T1000 (cell line): ENCODE measurements at places on chromosomes 2 and 18.
A peak's percentile ranks its signal among the peaks of the same experiment; 100 is the strongest.

DNA sequence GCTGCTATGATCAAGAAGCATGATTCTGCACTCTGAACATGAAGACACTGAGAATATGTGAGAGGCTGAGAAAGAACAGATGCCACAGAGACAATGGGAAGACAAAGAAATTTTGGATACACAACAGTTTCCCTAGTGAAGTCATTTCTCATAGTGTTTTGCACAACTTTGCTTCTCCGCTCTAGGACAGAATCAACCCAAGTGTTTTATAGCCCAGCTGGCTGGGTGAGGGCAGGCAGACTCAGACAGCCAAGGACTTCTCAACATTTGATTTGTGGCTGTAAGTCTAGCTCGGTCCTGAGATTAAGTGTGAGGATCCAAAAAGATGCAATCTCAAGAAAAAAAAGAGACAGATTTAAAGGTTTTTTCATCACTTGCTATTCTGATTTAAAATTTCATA lies 536.5 kb upstream of the CRIM1 start:
- DNase-seq: no peak

DNA sequence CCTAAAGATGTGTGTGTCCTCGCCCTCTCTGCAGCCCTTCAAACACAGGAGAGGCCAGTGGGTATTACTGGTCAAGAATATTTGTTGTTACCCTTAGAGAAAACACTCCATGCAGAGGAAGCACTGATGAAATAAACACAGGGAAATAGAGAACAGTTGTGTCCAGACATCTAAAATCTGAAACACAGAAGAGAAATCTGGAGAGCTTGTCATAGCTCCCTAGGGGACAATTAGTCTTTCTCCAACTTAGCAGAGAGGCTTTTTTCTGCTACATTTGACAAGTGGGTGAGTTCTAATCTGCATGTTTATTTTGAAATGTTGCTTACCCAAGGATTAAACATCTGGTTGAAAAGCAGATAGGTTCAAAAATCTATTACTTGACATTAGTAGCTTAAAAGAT lies 190.1 kb downstream of the CTNNA2 start:
- no peak for DNase-seq

GRCh38 chr2:233416199-233416598 lies 61.9 kb downstream of the DGKD start:
- DNase-seq: no peak

GRCh38 chr2:166112193-166112605 lies 15.6 kb downstream of the SCN1A start:
- DNase-seq: no peak

GRCh38 chr18:52254367-52254766 lies 85.6 kb upstream of the DCC start:
- DNase-seq: no peak

- DNase-seq: no peak
Observed at GRCh38 chr2:237143676-237144440, 58.2 kb downstream of the COPS8 start.

DNA sequence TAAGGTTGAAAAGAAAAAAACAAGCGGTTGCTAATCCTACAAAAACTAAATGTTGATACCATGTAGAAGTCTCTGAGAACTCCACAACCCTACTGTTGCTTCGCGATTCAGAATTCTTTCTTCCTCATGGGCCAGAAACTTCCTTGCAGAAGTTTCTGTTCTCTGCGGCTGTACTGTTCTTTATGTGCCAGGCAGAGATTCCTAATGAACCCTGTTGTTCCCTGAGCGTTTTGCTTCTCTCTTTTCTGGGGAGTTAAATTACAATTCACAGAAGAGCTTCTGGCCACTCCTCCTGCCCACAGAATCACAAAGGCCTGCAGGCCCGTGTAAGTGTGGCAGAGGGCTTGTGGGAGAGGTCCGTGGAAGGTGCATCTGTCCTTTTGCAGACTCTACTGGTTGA lies 1.8 kb upstream of the THNSL2 start:
- no peak for DNase-seq

DNA sequence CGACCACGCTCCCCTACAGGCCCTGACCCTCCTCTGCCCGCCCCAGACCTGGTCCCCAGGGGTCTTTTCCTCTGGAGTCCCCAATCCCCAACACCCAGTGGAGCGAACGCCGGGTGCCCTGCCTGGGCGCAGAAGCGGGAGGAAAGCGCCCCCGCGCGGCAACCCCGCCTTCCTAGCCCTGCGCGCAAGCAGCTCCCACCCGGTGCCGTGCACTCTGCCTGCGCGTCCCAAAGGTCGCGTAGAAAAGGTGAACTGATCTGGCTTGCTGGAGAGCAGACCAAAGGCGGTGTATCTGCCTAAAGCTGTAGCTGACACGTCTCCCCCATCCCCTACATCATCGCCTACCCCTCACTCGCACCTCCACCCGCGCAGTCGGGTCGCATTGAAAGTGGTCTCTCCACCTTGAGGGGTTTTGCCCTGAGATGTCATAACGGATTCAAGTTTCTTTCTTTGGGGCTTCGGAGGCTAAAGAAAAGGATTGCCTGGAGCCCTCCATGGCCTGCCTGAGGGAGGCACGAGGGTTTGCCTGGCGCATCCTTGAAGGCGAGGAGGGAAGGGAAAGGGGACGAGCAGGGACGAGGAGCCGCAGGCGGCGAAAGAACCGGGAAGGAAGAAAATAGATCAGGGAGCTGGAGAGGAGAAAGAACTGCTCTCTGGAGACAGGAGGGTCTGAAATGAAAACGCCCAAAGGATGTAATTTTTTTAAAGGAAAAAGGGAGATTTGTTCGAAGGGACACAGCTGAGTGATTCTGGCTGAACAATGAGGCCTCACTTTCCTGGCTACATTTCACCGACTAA lies 5.8 kb downstream of the GAD1 start:
- DNase-seq: no peak

GRCh38 chr18:44813586-44813985 lies 132.9 kb downstream of the SETBP1 start:
- DNase-seq: no peak

DNA sequence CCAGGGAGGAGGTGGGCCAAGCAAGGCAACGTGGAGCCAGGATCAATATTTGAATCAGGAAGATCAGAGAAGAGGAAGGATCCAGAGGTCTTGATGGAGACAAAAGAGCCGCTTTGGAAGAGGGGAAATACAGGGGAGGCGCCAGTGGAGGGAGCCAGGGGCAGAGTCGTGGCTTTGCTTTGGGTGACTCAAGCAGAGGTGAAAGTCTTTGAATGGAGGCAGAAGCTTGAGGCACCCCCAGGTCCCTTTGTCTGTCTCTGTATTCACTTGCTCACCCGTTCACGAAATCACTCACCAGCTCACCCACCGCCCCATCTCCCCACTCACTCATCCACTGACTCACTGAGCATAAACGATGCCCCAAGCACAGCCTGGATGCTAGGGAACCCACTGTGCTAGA lies 134.1 kb downstream of the ACOXL start:
- no peak for DNase-seq

DNA sequence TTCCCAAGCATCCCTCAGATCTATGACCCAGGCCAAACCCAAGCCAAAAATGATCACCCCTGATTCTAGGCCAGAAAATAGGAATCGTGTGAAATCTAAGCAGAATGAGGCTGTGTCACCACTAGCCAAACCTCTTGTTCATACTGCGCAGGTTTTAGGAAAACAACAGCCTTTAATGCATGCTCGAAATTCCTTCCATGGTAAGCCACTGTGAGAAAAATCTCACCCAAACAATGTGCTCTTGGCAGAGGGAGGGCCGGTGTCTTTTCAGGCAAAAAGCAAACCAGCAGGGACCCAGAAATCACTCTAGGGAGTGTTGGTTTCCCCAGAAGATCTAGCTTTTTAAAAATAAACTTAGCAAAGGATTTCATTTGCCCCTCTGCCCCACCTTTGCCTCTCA lies 71.2 kb upstream of the FOSL2 start:
- DNase-seq: no peak

DNA sequence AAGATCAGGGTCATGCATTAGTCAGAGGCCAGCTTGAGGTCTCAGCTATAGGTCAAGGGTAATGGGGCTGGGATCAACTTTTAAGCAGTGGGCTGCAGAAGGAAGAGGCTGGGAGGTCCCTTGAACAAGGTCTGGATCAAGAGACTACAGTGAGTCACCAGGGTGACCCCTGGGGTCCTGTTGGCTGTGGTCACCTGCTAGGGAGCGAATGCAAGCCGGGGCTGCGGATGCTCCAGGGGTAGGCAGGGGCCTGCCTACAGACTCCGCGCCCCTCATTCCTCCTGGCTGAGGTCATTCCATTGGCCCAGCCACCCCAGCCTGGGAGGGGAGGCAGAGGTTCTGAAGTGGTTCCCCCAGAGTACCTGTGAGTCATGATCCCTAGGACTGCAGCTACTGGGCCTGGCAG lies 110.4 kb downstream of the CYP26B1 start:
- DNase-seq: peak; percentile 60

GRCh38 chr18:48135436-48135966 lies 205.0 kb upstream of the SMAD2 start:
- no peak for DNase-seq

DNA sequence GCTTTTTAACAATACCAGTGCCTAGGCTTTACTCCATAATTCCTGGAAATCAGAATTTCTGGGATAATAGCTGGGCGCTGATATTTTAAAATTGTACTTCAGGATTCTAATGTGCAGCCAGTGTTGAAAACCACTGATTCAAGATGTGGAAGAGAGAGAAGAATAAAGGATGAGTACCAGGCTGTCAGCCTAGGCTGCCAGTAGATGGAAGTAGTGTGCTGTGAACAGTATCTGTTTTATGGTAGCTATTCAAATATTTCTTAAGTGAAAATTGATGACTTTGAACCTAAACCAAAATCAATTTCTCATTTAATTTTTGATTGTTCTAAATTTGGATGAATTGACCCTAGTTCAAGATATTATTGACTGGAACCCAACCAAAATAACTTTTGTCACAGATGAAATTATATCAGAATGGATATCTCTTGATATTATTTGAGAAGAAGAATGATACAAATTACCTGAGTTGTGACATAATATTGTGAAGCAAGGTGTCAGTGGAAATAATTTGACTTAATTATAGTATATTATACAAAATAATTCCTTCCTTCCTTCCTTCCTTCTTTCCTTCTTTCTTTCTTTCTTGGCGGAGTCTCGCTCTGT lies 88.0 kb downstream of the COMMD1 start:
- DNase-seq: no peak

DNA sequence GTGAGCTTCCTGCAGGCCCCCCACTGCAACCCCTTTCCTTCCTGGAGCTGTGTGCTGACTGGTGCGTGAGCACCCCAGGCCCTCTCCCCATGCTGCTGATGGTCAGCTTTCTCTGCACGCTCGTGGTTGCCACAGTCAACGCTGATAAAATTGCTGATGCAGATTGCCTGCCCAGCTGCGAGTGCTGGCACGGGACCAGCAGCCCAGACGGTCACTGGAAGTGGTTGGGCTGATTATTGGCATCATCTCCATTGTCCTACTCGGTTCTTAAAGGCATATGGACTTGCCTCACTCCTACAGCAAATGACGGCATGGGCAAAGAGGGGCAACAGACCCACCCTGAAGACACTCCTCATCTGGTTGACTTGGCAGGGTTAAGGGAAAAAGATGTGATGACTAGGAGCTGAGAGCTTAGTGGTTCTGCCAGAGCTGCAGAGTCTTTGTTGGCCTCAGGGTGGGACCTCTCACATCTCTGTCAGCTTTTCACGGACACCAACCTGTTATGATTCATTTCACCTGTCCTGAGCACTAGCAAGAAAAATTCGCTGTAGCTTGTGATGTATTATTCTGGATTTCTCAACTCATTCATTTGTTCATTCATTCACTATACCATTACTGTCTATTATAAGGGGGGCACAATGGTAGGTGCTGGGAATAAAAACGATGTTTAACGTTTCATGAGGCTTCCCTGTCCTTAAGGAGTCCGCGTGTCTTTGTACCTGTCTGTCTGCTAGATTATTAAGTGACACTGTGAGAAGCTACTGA lies 38.4 kb downstream of the PAX8 start:
- DNase-seq: peak; percentile 55

DNA sequence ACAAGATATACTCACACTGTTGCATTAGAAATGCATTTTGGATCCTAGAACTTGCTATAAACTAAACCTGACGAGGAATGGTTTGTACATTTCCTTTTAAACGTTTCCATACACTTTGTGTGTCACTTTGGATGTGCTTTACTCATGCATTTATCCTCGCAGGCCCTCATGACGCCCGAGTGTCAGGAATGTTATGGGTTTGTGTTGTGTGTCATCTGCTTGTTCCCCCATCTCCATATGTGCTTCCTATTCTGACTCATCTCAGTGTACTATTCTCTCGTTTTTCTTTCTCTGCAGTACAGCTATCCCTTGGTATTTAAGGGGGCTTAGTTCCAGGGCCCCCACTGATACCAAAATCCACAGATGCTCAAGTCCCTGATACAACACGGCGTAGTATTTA lies 121.5 kb upstream of the RASGRP3 start:
- DNase-seq: peak; percentile 38

GRCh38 chr2:222142027-222142426 lies 156.8 kb downstream of the PAX3 start:
- no peak for DNase-seq

GRCh38 chr2:187435756-187436155 lies 12.3 kb downstream of the CALCRL start:
- no peak for DNase-seq

- DNase-seq: no peak
Observed at GRCh38 chr2:80153151-80153550, 151.4 kb downstream of the LRRTM1 start.

DNA sequence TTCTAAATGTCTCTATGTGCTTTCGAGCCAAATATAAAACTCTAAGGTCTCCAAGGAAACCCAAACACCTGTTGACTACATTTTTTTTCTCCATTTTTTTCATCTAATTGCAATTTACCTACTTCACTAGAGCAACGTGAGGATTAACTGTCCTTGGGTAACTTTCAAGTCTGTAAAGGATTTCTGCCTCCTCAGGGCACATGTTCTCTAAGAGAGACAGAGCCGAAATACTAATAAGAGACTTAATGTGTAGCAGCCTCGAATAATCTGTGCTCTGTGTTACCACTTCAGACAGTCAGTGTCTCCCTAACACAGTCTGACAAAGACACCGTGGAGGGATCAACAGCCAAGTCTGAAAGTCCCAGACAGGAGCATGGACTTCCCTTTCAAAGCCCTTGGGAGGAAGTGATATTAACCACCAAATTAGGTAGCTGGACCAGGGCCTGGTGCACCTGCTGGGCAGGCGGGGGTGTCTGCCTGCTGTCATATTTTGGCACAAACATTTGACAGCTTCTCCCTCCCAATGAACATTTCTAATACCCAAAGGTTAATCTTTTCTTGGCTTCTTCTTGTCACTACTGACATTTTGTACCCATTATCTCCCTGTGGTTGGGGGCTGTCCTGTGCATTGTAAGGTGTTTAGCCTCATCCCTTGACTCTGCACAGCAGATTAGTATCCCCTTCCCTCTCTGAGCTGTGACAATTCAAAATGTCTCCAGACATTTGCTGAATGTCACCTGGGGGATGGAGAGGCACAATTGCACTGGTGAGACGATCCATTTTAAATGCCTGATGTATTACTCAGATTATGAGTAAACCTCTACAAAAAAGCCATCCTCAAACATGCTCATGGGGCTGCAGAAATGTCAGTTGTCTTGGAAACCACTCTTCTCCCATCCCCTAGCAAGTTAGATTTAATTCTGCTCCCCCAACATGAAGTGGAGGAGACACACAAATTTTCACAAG lies 45.7 kb upstream of the LYPD1 start:
- no peak for DNase-seq
